ENCODE measurements at places on chromosomes 6 and 20.

DNA sequence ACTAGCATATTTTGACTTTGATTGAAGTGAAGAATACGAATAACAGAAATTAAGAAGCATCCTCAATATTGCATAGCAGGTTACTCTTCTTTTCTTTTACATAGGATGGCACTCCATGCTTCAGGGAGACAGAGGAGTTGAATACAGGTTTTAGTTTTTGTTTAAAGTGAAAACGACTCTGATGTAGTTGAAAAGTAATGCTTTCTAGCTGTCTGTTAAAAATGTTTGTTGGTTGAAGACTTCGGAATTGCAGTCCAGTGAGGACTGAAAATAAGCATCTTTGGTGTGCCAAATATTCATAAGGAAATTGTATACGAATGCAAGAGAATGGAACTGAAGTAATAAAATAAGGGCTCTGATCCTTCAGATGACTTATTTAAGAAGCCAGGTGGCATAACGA, 618 bp upstream of the SLC16A10 start:
- DNase-seq = no peak

- no peak for DNase-seq
Observed at GRCh38 chr6:30066082-30066481, 916 bp upstream of the PPP1R11 start.

DNA sequence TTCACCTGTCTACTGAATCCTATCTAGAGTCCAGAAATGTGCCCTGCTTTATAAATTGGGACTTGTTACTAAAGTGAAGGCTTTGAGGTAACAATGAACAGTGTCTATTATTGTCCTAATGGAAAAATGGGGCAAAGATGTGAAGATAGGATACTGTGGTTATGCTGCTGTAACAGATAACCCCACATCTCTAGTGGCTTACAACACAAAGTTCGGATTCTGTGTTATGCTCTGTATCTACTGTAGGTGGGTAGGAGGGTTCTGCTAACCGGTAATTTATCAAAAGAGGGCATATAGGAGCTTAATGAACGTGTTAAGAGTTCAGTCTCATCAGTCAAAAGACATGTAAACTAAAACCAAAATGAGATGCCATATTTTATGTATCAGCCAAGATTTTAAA, 6.2 kb downstream of the NAA20 start:
- DNase-seq = no peak

- DNase-seq = no peak
Observed at GRCh38 chr6:112620812-112621569, 273.9 kb downstream of the RFPL4B start.

- DNase-seq = no peak
Observed at GRCh38 chr20:47540443-47541354, 39.0 kb downstream of the NCOA3 start.

GRCh38 chr6:66161546-66162108, 454.6 kb upstream of the EYS start:
- DNase-seq = no peak
